ENCODE measurements at places on chromosomes 6 and 20.

DNA sequence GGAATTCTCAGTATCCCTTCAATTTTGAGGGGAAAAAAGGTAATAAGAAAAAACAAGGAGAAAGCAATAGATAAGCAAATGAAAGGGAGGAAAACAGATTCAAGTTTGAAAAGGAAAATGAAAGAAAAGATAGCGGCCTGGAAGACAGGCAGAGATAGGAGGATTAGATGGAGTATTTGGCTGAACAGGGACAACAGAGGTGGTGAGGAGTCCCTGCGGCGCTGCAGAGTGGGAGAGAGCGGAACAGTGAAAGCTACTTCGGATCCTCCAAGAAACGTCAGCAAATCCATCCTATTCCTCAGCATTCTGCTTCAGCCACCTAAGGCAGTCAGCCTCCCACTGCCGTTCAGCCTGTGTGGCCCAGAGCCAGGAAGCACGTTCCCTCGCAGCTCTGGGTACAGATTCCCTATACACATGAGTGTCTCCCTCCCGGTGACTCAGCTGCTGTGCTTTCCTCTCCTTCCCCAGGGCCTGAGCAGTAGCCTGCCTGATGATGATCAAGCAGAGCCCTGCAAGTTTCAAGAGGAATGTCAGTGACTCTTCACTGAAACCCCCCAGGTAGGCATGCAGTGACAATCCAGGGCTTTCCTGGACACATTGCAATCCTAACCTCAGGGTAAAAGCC, 43.4 kb upstream of the CDYL start:
- DNase-seq, result no peak

GRCh38 chr20:6718662-6719368, 48.7 kb upstream of the BMP2 start:
- DNase-seq, result no peak

- no peak for DNase-seq
Measured at GRCh38 chr6:64081453-64081852, 445.9 kb downstream of the PHF3 start.

- no peak for DNase-seq
Measured at GRCh38 chr6:168005796-168006195, 8.3 kb downstream of the KIF25 start.

- no peak for DNase-seq
Measured at GRCh38 chr6:3292431-3293197, 33.9 kb downstream of the PSMG4 start.

GRCh38 chr20:8148501-8148900, 16.4 kb downstream of the PLCB1 start:
- DNase-seq, result no peak

DNA sequence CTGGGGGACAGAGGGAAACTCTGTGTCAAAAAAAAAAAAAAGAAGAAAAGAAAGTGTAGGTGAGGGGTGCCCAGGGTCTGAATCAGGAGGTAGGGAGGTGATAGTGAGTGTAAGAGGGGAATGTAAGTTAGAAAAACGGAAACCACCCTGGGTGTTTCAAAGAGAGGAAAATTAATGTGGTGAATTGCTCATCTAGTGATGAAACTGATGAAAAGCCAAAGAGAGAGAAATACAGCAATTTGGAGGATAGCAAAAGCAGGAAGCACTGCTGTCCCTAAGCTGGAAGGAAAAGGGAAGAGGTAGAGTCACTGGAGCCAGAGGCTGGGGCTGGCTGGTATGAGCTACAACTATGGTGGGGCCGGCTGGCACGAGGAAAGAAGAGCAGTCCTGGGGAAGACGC, 85.0 kb upstream of the CEP85L start:
- no peak for DNase-seq

- DNase-seq, result no peak
Measured at GRCh38 chr6:80223743-80224212, 117.3 kb downstream of the BCKDHB start.

DNA sequence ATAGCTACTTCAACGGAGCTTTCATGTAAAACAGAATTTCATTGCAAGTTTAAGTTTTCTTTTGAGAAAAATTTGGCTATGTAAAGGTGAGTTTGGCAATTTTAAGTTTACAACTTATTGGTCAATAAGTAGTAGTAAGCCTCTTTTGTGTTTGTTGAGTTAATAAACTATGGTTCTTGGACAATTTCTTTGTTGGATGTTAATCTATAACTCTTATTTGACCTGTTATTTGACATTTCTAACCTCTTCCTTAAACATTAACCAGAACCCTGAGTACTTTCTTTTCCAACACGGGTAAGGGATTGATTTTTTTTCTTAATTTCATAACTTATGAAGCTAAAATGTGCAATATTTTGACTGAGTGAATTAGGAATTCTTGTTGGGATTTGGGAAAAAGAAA, 354.4 kb downstream of the PRKN start:
- no peak for DNase-seq

DNA sequence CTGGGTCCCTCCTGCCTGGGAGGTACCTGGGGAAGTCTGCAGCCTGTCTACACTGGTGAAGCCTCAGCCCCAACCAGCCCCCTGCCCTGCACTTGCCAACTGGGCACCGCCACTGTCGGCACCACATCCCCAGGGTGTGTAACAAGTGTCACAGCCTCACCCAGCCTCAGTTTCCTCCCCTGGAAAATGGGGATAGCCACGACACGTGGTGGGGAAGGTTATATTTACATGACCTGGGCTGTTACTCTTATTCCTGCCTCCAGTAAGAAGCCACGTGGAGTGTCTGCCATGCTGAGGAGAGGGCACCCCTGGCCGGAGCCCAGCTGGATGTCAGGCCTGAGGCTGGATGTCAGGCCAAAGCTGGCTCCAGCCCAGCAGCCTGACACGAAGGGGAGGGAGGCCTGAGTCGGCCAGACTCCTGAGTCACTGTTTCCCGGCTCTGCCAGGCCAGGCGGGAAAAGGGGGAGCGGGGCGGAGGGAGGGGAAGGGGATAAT, 44.9 kb downstream of the SNAI1 start:
- no peak for DNase-seq

GRCh38 chr6:127486934-127487333, 27.7 kb upstream of the KIAA0408 start:
- no peak for DNase-seq

DNA sequence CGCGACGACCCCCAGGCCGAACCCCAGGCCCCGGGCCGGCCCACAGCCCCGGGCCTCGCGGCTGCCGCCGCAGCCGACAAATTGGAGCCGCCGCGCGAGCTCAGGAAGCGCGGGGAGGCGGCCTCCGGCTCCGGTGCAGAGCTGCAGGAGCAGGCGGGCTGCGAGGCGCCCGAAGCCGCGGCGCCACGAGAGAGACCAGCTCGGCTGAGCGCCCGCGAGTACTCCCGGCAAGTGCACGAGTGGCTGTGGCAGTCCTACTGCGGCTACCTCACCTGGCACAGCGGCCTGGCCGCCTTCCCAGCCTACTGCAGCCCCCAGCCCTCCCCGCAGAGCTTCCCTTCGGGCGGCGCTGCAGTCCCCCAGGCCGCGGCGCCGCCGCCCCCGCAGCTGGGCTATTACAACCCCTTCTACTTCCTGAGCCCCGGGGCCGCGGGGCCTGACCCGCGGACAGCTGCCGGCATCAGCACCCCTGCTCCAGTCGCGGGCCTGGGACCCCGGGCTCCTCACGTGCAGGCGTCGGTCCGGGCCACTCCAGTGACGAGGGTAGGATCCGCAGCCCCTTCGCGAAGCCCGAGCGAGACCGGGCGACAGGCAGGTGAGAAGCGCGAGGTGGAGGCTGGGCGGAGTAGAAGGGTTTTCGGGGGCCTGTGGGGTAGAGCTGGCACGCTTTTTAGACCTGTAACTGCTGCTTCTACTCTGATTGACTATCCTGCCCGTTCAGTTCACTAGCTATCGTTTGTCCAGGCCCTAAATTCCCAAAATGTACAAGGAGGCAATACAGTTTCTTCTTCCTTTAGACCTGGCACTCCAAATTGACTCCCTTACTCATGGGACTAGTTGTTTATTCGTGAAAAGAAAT, 654 bp downstream of the FAM8A1 start:
- no peak for DNase-seq

DNA sequence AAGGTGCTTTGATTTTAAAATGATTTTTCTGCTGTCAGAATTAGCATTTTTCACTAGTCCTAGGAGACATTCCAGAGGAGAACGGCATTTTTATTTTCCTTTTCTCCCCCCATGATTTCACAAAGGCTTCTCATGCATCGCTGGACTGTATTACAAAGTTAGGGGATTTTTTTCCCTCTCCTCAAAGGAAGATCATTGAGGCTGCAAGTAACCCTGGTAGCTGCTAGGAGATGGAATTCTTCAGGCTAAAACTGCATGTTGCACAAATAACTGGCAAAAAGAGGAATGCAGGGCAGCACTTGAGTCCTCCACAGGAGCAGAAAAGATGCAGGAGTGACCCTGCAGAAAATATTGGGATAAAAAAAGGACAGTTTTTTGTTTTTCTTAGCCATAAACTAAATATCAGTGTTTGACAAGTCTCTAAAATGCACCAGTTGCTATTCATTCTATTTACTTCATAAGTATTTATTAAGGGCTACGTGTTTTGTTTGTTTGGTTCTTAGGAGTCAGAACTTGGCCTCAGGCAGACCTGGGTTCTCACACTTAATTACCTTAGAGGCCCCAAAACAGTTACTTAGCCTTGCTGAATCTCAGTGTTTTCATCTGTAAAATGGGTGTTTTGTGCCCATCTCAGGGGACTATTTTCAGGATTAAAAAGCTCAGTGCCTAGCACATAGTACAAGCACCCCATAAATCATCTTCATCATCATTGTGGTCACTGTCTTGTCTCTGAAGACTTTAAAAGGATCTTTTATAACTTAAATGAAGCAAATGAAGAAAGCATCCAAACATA, 144.5 kb upstream of the ID4 start:
- DNase-seq, result no peak

- DNase-seq, result no peak
Measured at GRCh38 chr6:55974688-55975087, 99.3 kb upstream of the BMP5 start.

DNA sequence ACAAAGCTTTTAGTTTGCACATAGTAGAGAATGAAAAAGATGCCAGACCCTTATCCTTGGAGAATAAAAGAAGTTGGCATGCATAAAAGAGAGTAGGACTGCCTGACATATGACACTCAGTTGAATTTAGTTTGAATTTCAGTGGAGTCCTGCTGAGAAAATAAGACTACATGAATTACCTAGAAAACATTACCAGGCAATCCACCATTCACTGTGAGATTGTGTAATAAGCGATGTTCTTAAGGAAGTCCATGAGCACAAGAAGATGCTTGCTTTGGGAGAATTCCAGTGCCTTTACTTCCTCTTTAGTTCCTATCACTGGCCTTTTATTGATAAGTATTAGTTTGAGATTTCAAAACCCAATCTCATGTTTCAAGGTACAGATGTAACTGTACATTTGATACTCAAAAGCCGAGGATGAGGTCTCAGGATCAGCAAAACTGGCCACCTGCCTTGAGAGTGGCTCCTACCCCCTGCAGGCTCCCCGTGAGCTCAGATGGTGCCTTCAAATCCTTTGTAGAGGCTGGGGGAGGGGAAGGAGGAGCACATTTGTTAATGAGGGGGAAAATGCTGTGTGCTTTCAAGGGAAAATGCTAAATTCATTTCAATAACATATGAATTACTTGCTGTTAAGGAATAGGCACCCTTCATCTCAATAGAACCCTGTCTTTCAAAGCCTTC, 11.2 kb upstream of the UNC93A start:
- DNase-seq, result no peak

DNA sequence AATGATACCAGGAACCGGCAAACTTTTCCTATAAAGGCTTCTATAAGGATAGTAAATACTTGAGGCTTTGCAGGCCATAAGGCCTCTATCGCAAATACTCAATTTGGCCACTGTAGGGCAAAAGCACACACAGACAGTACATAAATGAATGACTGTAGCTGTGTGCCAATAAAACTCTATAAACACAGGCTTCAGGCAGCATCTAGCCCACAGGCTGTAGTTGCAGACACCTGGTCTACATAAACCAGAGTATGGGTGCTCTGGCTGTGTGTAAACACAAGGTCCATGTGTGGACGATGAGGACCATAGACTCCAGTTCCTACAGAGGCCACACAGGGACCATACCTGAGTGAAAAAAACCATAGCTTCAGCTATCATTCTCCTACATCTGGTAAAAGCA, 52.2 kb downstream of the ZMYND8 start:
- no peak for DNase-seq

DNA sequence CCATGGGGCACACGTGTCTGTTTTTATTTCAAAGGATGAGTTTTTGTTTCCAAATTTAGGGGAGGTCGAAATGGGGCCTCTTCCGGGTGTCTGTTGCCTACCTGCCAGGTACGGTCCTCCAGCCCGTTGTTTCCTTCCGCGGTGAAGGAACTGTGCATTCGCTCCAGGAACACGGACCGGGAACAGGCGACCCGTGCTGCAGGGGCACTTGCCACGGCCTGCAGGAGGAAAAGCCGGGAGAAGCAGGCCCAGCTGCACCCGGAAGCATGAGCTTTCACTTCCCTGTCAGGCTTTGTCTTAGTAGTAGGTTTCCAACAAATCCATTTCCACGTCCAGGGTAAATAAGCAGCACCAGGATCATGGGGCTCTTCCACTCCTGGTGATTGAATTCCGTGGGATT, 17.0 kb upstream of the NPEPL1 start:
- DNase-seq, result no peak

DNA sequence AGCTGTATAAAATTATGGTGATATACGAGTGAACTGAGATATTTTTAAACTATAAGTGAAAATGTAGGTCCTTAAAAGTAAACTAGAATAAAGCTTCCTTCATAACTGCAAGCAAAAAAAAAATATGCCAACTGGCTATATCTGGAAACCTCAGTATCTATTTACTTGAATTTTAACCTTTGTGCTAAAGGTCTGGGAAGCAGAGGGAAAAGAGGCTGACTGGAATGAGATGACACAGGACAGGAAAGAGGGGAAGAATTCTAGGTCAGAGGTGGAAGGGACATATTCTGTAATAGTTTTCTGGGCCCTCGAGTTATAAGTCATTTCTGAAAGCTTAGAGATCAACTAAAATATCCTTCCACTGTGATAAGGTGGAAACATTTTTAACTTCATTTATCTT, 46.8 kb downstream of the AIG1 start:
- DNase-seq, result no peak

DNA sequence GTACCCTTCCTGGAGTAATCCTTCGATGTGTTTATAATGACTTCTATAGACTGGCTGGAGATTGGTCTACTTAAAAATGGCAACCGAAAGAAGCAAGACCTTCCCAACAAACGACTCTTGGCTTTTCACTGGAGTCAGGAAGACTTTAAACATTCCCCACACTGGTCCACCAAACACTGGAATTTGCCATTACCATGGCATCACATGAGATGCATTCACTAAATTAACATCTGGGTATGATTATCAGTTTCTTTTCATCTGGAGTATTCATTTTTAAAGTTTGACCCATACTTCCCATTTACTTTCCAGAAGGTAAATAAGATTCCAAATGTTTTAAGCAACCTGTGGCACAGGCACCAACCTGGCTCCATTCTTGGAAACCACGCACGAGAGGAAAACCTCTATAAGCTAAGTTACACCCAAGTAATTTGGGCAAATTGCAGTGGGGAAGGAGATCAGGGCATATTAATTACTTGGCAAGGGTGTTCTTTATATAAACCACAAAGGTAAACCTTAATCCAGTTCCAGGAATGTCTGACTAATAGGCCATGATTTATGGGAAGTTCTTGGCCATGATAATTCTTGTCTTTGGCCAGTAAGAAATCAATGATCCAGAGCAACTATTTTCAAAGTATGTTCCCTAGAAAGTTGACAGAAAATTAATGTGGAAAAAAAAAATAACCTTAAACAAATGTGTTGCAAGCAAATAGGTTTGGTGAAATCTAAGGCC, 190.0 kb upstream of the COL21A1 start:
- no peak for DNase-seq

Data from stimulated activated CD4-positive, alpha-beta T cell treated with anti-CD3 and anti-CD28 coated beads, Interleukin-1b, Interleukin-23, amount 100 ng/mL, for 24 hours (primary cell).